ENCODE measurements at places on chromosomes 1 and 21.

DNA sequence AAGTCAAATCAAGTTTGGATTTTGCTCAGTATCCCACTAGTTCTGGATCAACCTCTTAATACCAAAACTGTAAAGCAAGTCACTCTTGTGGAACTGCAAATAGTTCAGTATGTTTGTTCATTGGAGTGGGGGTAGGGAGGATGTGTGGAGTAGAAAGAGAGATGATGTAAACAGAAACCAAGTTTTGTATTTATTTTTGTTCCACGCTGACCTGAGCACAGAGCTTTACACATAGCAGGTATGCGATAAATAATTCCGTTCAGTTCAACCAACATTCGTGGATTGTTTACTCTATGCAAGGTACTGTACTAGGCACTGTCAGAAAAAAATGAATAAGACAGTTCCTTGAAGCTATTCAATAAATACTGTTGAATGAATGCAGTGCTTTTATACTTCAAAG lies 4.5 kb upstream of the ZNF644 start:
- DNase-seq: no peak

GRCh38 chr1:227946624-227947385 lies 927 bp downstream of the WNT9A start:
- DNase-seq: peak; percentile 93

DNA sequence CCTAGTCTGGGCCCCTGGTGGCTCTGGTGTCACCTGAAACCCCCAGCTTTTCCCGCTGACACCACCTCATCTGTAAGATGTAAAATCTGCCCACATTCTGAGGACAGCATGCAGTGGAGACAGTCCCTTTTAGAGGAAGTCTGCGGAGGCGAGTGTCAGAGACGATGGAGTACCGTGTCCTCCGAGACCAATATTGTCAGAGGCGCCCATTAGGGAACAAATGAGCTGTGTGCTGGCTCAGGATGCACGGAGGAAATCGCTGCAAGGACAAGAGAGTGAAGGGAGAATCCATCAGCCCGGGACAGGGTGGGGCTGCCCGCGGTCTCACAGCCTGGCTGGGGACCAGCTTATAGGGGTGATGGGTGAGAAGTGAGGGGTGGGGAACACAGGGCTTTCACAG lies 214.8 kb downstream of the MATN1 start:
- DNase-seq: no peak

GRCh38 chr1:109632671-109633346 lies 13.2 kb downstream of the AMPD2 start:
- DNase-seq: no peak

- DNase-seq: no peak
Observed at GRCh38 chr1:197199923-197200271, 53.4 kb upstream of the ASPM start.

DNA sequence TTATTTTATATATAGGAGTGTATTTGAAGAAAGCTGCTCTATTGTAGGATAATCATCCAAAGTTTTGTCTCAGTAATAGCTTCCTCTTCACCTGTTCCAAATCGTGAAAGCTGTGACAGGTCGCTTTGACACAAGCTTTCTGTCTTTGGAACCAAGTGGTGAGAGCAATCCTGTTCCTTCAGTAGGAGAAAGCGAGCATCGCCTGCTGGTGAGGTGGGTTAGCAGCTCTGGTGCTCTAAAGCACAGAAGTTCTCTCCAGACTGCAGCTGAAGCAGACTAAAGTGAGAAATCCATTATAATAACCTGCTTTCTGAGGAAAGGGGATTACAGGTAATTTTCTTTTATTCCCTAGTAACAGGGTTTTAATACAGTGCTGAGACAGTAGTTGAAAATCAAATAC lies 803.8 kb downstream of the ADGRL2 start:
- peak; percentile 79 for DNase-seq

GRCh38 chr1:211559222-211560010 lies 19.5 kb downstream of the SLC30A1 start:
- DNase-seq: no peak

- no peak for DNase-seq
Observed at GRCh38 chr1:213380865-213381264, 329.8 kb downstream of the RPS6KC1 start.

Measured in T47D (cell line).